ENCODE measurements at places on chromosomes 6 and 20. TPM values are rescaled to one million over a fixed set of nuclear protein-coding genes. Genes with fewer than 3 reads are reported as not detected.

DNA sequence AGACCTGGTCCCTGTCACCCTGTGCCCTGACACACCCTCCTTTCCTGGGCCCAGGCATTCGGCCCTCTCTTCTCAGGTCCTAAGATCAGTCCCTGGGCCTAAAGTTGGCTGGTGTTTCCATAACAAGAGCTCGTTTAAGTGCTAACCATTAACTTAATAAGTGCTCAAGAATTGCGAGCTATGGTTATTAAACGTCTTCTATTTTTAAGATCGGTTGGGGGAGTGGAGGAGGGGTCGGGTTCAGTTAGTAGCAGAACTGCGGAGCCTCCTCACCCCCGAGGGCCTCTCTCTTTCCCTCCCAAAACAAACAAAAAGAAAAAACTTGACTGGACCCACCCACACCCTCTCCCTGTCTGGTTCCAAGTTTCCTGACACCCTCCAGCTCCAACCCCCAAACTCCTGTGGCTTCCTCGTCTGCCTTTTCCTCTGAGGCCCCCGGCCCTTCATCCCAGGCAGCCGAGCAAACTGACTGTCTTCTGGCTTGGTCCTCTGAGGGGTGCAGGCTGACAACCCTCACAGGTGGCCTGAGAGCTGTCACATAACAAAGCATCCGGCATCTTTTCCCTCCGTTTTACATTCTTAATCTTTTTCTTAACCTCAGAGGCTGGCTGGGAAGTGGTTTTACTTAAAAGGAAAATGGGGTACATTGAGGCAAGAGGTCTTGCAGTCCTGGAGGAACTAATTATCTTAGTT is 2.0 kb downstream of the STK35 start:
- H3K27me3 ChIP-seq = 0 out of 2 replicates have a peak, but pooled peaks cover 6% of the 10 kb centered on the region
- H3K4me1 ChIP-seq = peaks cover 21% of the 10 kb centered on the region
- H3K27ac ChIP-seq = peak overlapping the region; percentile 99
- H3K4me3 ChIP-seq = peak overlapping the region; percentile 91
- DNase-seq = no peak

GRCh38 chr6:85677234-85677956 is 34.7 kb upstream of the SYNCRIP start:
- peaks cover 58% of the 10 kb centered on the region for H3K36me3 ChIP-seq
- H3K4me1 ChIP-seq = peaks cover 23% of the 10 kb centered on the region
- no peak for DNase-seq
- peak overlapping the region; percentile 74 for H3K4me3 ChIP-seq
- peak overlapping the region; percentile 69 for H3K27ac ChIP-seq
- H3K27me3 ChIP-seq = no peaks in the 10 kb centered on the region

DNA sequence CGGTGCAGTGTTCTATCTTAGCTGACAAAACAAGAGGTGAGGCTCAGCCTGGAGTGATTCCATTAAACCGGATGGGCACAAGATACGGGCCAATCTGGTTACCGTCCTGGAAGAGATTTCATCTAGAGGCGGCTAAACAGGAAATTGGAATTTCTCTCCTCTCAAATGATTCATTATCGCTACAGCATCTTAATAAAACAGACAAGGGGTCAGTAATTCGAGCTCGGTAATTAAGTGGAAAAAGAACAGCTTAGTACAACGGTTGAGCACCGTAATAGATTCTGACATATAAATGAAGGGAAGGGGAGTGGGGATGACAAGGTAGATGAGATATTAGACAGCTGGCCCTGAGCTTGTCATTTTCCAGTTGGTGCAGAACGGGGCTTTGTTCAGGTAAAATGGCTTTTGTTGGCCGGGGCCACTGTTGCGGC is 137.2 kb downstream of the EDN3 start:
- no peak overlapping the region for H3K27ac ChIP-seq
- H3K4me3 ChIP-seq = no peak overlapping the region
- H3K27me3 ChIP-seq = 0 out of 2 replicates have a peak, but pooled peaks cover 5% of the 10 kb centered on the region
- DNase-seq = no peak
- H3K36me3 ChIP-seq = no peaks in the 10 kb centered on the region
- H3K4me1 ChIP-seq = no peaks in the 10 kb centered on the region

ADAM33 gene
- total RNA-seq = not detected

DNA sequence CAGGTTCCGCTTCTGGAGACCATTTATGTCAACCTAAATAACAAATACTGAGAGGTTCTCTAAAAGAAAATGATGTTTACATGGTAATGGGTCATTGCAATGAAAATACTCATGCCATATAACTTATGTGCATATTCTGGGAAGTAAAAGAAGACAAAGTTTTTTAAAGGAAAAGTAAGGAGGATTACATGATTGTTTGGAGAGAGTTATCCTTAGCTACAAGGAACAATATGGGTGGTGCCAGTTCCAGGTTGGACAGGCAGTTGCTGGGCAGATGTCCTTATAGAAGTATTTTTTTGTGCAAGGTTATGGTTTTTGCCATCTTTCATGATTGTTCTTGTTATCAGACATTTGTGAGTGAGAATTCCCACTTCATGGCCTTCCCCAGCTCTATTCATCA is 52.5 kb downstream of the MRAP2 start:
- H3K36me3 ChIP-seq = no peaks in the 10 kb centered on the region
- H3K4me3 ChIP-seq = no peak overlapping the region
- no peak overlapping the region for H3K27ac ChIP-seq
- no peaks in the 10 kb centered on the region for H3K27me3 ChIP-seq

DNA sequence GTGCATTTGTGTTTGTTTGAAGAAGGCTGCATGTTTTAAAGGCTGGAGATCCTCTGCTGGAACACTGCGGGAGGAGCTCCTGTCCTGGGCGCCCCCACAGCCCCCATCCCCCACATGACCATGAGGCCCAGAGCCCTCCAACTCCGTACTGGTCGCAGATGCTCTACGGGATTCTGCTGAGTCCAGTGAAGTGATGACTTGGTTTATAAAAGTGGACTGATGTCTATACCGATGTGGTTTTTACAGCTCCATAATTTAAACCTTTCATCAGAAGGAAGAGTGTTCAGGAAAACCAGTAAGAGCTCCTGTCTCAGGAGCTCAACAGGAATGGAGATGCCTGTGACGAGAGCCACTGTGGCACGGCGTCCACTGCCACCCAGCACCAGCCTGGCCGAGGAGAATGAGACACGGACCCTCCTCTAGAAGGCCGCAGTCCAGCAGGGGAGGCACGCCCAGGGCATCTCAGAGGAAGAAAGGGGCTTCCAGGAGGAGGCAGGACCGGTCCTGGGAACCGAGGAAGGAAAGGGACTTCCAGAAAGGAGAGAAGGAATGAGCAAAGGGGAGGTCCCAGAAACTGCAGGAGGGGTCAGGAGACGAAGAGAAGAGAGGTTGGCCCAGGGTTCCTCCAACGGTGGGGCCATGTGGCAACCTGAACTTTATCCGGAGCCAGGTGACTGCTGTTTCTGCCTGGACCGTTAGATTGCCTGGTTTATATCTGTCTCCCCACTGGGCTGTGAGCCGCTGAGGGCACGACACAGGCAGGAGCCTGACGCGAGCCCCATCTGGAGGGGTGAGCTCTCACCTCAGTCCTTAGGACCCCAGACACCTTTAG is 26.9 kb downstream of the BFSP1 start:
- H3K4me3 ChIP-seq = no peak overlapping the region
- H3K27me3 ChIP-seq = no peaks in the 10 kb centered on the region
- DNase-seq = no peak

GDAP1L1 gene
- total RNA-seq = not detected

ZNF391 gene
- not detected for total RNA-seq

GRCh38 chr6:41597246-41598000 is 40.8 kb upstream of the MDFI start:
- H3K4me1 ChIP-seq = peaks cover 36% of the 10 kb centered on the region
- H3K27ac ChIP-seq = no peak overlapping the region
- DNase-seq = no peak
- H3K36me3 ChIP-seq = peaks cover 52% of the 10 kb centered on the region
- H3K4me3 ChIP-seq = no peak overlapping the region

KHDC1 gene
- total RNA-seq = 2.2 TPM

ENPP5 gene
- total RNA-seq = 0.94 TPM

DNA sequence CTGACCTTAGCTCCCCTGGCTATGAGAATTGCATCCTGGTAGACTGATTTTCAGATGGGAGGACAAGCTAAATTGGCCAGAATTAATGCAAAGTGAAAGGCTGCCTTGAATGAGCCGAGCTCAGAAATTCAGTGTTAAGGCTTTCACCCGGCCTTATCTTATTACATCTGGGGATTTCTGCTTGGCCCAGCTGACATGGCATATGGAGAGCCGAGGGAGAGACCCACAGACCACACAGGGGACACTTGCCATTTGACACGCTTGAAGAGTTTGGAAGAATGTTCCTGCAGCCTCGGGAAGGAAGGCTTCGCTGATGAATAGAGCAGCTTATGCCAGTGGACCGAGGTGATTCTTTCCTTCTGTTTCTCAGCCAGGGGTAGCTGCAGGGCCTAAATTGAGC is 9.0 kb downstream of the MOCS3 start:
- H3K36me3 ChIP-seq = no peaks in the 10 kb centered on the region
- H3K27me3 ChIP-seq = no peaks in the 10 kb centered on the region
- DNase-seq = no peak
- H3K4me3 ChIP-seq = no peak overlapping the region

DNA sequence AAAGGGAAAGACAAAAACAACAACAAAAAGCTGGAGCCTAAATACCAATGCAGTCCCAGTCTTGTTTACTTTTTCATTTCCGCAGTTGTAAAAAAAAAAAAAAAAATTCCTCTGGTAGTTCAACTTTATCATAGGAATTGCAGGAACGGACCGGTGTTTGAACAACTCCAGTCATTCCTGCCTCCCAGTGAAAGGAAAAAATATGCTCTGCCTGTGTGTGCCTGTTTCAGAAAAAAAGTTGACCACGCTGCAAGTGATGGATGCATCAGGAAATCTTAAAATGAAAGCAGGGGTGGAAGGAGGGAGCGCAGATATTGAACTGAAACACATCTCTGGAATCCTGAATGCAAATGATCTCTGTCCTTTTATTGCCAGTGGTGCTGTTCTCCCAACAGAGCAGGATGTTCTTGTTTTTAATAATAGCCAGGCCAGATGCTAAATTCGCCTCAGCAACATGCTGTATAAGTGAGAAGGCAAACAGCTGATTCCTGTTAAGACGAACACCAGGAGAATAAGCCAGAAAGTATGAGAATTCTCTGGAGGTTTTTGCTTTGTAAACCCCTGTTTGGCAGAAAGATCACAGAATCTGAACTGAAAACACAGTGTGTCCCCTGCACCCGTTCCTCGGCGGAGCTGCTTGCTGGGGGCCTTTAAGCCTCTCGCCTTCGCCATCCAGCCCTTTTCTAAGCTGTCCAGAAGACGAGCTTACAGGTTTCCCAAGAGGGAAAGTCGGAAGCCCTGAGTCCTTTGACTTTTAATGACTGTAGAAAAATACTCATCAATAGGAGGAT is 178.4 kb upstream of the SUPT3H start:
- peak; percentile 77 for DNase-seq
- peak overlapping the region; percentile 56 for H3K27ac ChIP-seq
- H3K27me3 ChIP-seq = no peaks in the 10 kb centered on the region
- no peaks in the 10 kb centered on the region for H3K36me3 ChIP-seq

GRCh38 chr6:37774028-37774680 is 45.4 kb upstream of the ZFAND3 start:
- H3K36me3 ChIP-seq = no peaks in the 10 kb centered on the region
- no peaks in the 10 kb centered on the region for H3K4me1 ChIP-seq
- peaks cover 6% of the 10 kb centered on the region for H3K27me3 ChIP-seq
- DNase-seq = no peak

POM121L2 gene
- total RNA-seq = not detected

DNA sequence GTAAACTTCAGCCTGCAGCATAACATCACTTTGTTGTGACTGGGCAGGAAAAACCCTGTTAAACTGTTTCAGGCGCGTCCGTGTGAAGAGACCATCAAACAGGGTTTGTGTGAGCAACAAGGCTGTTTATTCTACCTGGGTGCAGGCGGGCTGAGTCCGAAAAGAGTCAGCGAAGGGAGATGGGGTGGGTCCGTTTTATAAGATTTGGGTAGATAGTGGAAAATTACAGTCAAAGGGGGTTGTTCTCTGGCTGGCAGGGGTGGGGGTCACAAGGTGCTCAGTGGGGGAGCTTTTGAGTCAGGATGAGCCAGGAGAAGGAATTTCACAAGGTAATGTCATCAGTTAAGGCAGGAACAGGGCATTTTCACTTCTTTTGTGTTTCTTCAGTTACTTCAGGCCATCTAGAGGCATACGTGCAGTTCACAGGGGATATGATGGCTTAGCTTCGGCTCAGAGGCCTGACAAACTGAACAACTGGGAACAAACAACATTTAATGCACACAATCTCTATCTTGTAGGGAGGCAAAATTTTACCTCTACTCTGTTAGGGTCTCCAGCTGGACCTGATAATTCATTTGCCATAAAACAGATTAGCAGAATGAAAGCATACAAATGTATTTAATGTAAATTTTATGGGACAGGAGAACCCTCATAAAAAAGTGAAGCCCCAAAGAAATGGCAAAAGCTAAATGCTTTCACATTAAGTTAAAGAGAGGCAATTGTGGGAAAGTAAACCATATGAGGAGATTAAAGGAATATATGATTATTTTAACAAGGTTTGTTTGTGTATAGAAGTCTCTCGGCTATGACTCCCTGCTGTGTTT is 58.3 kb upstream of the HFE start:
- DNase-seq = no peak
- H3K36me3 ChIP-seq = no peaks in the 10 kb centered on the region
- H3K4me3 ChIP-seq = no peak overlapping the region
- H3K27me3 ChIP-seq = no peaks in the 10 kb centered on the region

- H3K36me3 ChIP-seq = no peaks in the 10 kb centered on the region
- 0 out of 2 replicates have a peak, but pooled peaks cover 4% of the 10 kb centered on the region for H3K27me3 ChIP-seq
- H3K4me3 ChIP-seq = no peak overlapping the region
- no peak for DNase-seq
- no peaks in the 10 kb centered on the region for H3K4me1 ChIP-seq
Measured at GRCh38 chr20:34179637-34180360, 61.4 kb upstream of the ASIP start.

HLA-F gene
- total RNA-seq = 137 TPM

MACROD2 gene
- not detected for total RNA-seq

DNA sequence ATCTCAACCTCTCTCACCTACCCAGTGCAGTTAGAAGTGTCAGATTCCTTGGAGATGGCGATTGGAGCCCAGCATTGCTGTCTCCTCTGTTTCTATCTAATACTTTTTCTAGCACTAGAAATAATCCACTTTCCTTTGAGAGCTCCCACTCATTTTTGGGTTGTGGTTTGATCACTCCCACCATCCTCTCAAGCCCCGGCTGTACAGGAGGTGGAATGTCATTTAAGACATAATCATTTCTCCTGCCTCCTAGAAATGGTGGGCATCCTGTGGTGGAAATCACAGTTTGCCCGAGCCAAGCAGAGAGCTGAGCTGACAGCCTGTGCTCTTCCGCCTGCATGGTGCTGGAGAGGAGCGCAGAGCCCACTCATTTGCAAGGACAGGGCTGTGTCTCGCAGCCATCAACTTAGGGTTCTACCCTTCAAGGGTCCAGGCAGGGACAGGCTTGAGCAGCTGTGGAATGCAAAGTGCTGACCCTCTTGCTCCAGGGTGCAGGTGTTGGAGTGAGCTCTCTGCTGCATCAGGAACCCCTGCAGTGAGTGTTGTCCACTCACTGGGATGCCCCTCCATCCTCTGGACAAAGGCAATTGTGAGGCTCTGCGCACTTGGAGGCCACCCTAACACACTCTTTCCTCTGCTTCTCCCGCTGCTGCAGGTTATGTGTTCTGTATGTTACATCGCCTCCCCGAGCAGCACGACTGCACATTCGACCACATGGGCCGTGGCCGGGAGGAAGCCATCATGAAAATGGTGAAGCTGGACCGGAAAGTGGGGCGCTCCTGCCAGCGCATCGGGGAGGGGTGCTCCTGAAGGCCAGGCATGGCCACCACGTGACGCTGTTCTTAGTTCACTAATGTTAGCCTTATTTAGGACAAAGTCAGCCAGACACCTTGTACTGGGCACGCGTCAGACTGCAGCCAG is 332.3 kb downstream of the ZFAND3 start:
- H3K4me1 ChIP-seq = peaks cover 10% of the 10 kb centered on the region
- no peak for DNase-seq
- no peak overlapping the region for H3K4me3 ChIP-seq
- no peaks in the 10 kb centered on the region for H3K27me3 ChIP-seq
- no peak overlapping the region for H3K27ac ChIP-seq
